Stimulated activated CD4-positive, alpha-beta T cell treated with anti-CD3 and anti-CD28 coated beads, Interleukin-12 subunit alpha, Interleukin-12 subunit beta, amount 100 ng/mL, for 24 hours (primary cell): ENCODE measurements at places on chromosomes 1 and 21.
A peak's percentile ranks its signal among the peaks of the same experiment; 100 is the strongest.

DNA sequence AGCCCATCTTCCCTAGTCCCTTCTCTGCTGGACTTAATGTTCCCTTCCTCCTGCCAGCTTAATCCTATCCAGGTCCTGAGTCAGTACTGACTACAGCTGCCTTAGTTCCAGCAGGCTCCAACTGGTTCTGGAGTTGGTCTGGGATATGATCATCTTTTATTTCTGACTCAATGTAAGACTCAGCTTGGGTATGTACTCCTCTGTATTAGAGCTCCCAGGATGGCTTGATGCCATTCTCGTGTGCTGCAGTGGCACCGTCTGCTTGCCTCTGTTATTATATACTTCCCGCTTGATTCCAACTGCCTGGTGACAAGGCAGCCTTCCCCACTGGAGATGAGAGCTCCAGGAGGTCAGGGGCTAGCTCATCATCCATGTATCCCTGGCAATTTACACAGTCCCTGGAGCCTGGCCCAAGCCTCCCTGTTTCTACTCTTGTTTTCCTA, 164.4 kb upstream of the DPT start:
- DNase-seq = no peak

DNA sequence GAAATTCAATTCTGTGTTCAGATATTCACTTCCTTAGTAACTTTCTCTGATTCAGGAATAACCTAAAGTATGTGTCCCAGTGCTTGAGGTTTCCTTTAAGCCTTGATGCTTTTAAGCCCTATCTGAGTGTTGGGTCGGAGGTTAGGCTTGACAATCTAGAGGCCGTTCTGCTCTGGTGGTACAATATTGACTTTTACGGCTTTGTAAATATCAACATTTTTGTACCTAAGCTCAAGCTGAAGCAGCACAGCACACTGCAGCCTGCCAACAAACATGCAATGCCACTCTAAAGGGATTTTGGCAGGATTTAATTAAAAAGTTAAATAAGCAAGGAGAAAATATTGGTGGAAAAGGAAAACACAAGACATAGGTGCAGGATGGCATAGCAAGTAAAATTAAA, 279.2 kb downstream of the NEGR1 start:
- DNase-seq = no peak

DNA sequence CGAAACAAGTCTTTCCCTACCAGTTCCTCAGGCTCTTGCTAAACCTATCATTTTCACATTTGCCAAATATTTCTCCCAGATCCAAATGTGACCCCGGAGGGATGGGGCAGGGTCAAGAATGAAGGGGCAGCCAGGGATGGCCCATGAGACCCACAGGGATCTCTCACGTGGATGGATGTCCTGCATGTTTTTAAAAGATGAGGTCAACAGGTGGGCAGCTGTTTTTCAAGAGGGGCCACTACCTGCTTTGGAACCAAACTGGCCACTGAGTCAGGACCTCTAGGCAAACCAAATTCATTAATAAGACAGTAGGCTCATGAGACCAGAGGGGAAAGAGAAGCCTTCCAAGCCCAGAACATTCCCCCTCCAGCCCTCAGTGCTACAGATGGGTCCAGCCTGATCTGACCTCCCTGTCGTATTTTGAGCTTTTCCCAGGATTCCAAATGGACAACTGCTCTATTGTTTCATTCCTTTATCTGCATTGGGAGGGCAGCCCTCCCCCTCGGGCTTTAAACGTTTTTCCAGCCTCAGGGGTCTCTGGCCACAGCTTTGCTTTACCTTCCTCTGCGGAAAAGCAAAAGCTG, 252.5 kb upstream of the IRF2BP2 start:
- no peak for DNase-seq

DNA sequence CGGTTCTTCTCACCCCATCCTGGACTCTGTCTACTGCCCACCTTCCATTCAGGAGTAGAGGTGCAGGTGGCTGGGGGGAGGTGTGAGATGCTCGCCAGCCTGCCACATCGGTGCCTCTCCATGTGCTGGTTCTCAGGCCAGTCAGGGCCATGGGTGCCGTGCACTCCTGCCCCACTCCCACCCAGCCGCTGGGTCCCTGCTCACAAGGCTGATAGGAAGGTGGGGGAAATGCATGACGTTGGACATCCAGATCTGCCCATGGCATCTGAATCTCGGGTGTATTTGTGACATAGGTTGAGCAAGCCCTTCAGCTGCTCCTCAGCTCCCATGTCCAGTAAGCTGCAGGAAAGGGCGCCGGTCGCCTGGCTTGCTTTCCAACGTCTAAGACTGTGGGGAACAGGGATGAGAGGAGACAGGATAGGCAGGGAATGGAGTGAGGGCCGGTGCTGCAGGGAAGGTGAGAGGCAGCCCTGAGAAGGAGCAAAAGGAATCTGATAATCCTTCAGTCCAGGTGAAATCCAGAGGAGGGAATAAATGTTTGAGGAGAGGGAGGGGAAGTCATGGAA, 11.8 kb downstream of the S100A7A start:
- no peak for DNase-seq

DNA sequence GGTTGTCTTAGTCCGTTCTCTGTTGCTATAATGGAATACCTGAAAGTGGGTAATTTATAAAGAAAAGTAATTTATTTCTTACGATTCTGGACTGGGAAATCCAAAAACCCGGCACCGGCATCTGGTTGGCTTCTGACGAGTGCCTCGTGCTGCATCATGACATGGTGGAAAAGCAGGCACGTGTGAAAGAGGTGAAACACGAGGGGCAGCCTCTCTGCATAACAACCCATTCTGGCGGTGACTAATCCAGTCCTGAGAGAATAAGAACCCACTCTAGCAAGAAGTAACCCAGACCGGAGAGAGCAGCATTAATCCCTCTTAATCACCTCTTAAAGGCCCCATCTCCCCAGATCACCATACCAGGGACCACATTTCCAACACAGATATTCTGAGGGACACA, 2.7 kb upstream of the EDEM3 start:
- DNase-seq = no peak

DNA sequence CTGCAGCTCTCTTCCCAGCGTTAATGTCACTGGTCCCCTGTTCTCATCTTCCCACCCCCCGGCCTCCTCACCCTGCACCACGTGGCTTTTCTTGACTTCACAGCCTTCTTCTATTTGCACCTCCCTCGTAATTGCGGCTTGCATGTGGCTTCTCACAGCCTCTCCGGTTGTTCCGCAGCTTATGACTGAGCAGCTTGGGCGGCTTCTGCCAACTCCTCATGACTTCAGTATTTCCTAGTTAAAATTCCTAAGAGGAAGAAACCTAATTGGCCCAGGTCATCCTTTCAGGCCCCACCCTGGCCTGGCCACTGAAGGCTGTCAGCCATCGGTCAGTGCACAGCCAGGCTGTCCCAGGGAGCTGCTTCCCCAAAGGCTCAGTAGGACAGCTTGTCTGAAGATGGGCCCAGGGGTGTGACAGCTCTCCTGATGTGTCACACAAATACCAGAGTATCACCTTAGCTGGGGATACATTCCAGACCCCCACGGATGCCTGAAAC, 8.6 kb upstream of the RERE start:
- no peak for DNase-seq

GRCh38 chr1:110123224-110123623, 11.0 kb downstream of the UBL4B start:
- DNase-seq = no peak

DNA sequence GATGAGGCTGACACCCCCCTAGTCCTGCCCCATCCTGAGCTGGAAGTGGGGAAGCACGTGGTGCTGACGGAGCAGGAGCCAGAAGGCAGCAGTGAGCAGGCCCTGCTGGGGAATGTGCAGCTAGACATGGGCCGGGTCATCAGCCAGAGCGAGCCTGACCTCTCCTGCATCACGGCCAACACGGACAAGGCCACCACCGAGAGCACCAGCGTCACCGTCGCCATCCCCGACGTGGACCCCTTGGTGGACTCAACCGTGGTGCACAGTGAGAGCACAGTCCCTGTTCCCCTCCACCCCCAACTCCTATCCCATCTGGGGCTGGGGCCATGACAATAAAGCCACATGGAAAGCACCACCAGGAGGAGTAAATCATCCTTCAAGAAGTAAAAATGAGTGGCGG, 250.2 kb downstream of the CACNA1E start:
- no peak for DNase-seq

DNA sequence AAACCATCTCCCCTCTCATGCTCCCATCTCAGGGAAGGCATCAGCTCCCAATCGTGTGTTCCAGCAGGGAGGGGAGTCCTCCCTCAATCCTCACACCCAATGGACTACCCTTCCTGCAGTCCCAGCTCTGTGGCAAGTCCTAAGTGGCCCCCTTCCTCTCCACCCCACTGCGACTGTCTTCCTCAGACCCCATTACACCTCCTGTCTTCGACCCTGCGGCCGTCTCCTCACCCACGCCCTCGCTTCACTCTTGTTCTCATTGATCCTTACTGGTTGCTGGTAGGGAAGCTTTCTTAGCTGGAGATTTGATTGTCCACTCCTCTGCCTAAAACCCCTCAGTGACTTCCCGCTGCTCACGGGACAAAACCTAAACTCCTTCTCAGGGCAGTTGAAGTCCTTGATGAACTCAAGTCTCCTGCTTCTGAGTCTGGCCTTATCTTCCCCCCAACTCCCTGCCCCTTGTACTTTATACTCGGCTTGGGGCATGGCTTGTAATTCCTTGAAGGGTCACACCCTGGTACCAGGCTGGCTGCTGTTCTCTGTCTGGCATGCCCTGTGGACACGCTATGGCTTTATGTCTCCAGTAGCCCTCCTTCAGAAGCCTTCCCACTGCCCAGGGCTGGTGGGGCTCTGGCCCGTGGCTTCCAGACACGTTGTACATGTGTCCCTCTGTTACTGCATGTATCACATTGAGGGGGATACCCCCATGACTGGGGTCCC, 2.3 kb upstream of the EPS8L3 start:
- DNase-seq = no peak

GRCh38 chr1:78005755-78006154, 1.0 kb downstream of the DNAJB4 start:
- no peak for DNase-seq

DNA sequence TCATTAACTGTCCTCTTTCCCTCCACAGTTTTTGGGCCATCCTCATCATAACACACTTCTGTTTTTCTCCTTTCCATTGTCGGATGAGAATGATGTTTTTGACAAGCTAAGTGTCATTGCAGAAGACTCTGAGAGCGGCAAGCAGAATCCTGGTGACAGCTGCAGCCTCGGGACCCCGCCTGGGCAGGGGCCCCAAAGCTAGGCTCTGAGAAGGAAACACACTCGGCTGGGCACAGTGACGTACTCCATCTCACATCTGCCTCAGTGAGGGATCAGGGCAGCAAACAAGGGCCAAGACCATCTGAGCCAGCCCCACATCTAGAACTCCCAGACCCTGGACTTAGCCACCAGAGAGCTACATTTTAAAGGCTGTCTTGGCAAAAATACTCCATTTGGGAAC, 28.6 kb upstream of the IFNAR1 start:
- no peak for DNase-seq

DNA sequence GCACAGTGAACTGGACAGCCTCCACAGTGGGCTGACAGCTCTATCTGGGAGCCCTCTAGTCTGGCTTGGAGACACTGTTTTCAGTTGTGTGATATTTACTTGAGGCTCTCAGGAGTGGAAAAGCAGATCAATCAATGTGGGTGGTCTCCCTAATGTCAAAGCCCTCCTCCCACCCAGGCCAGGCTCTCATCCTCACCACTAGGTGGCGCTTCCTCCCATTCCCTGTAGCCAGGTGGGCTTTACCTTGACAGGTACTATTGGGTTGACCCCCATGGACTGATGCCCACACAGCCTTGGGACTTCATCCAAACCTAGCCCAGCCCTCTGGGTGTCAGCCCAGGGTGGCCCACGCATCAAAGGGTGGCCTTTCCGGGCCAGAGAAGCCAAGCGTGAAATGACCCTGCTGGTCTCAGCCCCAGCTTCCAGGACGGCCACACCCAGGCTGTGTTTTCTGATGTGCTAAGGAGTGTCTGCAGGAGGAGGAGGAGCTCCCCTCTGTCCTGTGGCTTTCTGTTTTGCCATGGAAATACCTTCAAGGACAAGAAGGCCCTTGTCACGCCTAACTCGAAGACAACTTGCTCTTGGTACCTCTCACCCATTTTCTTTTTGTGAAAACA, 54.0 kb downstream of the CLIC6 start:
- peak; percentile 21 for DNase-seq

GRCh38 chr1:116806245-116806644, 52.0 kb downstream of the CD2 start:
- DNase-seq = peak; percentile 63

GRCh38 chr1:29634746-29635335, 398.5 kb downstream of the PTPRU start:
- DNase-seq = no peak

DNA sequence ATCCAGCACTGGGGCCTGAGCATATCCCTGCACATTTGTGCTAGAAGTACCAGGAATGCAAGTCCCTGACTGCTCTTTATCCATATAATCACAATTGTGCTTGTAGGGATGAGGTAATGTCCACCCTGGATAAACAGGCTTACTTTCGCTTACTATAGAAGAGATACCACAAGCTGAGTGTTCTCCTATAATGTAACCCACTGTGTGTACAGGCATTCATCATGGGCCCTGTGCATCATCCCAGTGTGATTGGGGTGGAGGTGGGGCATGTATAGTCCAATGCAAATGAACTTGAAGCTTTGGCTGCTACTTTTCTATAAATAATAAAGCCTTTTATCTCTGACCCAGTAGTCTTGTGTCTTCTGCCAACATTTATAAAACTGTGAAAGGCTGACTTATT, 69.3 kb downstream of the MAN1A2 start:
- no peak for DNase-seq

- no peak for DNase-seq
Observed at GRCh38 chr1:150969626-150970025, 5.0 kb downstream of the CERS2 start.

GRCh38 chr1:201902198-201902597, 13.5 kb downstream of the SHISA4 start:
- DNase-seq = no peak

GRCh38 chr1:230260831-230261230, 165.3 kb downstream of the PGBD5 start:
- no peak for DNase-seq

- DNase-seq = no peak
Observed at GRCh38 chr1:170511038-170511437, 20.9 kb upstream of the GORAB start.

GRCh38 chr21:44710756-44711326, 531 bp downstream of the TSPEAR start:
- no peak for DNase-seq

GRCh38 chr1:58251430-58252073, 295.0 kb downstream of the OMA1 start:
- DNase-seq = no peak

DNA sequence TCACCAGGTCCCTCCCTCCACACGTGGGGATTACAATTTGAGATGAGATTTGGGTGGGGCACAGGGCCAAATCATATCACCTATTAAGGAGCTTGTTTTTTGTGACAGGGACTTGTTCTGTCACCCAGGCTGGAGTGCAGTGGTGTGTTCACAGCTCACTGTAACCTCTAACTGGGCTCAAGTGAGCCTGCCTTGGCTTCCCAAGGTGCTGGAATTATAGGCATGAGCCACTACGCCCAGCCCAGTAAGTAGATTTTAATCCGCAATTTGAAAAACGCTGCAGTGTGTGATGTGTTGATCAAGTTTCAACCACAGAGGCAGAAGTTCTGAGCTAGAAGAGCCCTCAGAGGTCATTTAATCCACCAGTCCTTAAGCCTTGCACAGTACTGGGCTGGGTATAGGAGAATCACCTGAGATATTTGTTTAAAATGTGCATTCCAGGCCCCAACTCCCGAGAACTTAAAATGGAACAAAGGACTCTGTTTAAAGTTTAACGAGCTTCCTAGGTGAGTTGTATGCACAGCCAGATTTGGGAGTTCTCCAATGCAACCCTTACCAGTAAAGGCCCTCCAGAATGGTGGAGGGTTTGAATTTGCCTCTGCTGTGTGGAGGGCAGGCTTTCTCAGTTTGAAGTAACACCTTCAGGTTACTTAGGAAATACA, 13.4 kb downstream of the RPL11 start:
- no peak for DNase-seq
